ENCODE measurements at places on chromosomes 5 and 9.

DNA sequence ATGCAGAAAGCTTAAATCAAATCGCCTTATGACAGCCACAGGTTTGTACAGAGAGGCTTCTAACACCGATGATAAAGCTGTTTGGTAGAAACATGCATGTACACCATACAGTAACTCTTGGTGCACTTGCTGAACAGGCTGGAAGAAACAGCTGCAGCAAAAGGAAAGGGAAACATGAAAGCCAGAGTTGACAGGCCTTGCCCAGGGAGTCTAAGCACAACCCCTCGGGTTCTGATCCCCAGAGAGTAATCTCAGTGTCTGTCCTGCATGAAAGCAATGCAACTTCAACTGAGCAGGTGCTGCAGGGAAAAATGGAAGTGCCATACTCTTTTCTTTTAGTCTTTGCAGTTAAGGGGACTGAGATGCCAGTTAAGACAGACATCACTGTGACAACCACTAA is 419.9 kb downstream of the BNC2 start:
- DNase-seq = no peak

- no peak for DNase-seq
These were observed 50.8 kb downstream of the SV2C start for GRCh38 chr5:76134003-76134402.

GRCh38 chr5:54930736-54931135 is 54.7 kb downstream of the ESM1 start:
- DNase-seq = no peak

DNA sequence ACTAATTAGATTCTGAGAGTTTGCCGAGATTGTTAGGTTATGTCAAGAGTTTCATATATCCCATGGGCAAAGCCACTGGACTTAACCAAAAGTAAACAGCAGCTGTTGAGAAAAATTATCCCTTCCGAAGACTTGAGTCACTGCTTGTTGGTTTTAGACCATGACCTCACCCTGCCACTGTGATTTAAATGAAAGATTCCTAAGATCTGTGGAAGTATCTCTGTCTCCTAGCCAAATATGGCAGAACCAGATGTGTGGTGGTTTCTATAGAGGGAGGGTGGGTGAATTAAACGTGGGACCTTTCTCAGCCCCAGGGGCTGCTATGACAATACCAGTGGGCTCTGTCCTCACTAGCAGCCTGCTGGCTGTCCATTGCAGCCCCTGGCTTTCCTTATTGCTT is 19.3 kb downstream of the DMRT3 start:
- DNase-seq = no peak

- no peak for DNase-seq
These were observed 12.5 kb upstream of the CCNJL start for GRCh38 chr5:160324886-160325285.

GRCh38 chr5:54761213-54761701 is 224.1 kb downstream of the ESM1 start:
- DNase-seq = no peak

All from coronary artery (tissue), 2 donors.